Regular cardiac myocyte (primary cell): ENCODE measurements at places on chromosomes 11 and 22. TPM values are rescaled to one million over a fixed set of nuclear protein-coding genes. Genes with fewer than 3 reads are reported as not detected.

Gene OR52B6
- total RNA-seq, result not detected in 2 replicates

Gene YIF1A
- total RNA-seq, result 180 and 267 TPM in 2 replicates

Gene OSBP2
- total RNA-seq, result 1.1 and 1.3 TPM in 2 replicates

Gene CD6
- not detected in 2 replicates for total RNA-seq

Gene MPPED2
- not detected in 2 replicates for total RNA-seq

Gene ACRV1
- not detected in 2 replicates for total RNA-seq

Gene CECR2
- total RNA-seq, result 0.96 and 1.1 TPM in 2 replicates

Gene MS4A4E
- not detected in 2 replicates for total RNA-seq
